Bronchus fibroblast of lung (primary cell): ENCODE measurements at places on chromosomes 13 and 19. TPM values are rescaled to one million over a fixed set of nuclear protein-coding genes. Genes with fewer than 3 reads are reported as not detected.

GDF15 gene
- total RNA-seq = 42.1 and 46.7 TPM in 2 replicates

LYL1 gene
- 3.2 and 3.3 TPM in 2 replicates for total RNA-seq

TMEM221 gene
- total RNA-seq = under 0.01 TPM in 1 of 2 replicates, not detected in the other

MYO1F gene
- 0.15 and 1.0 TPM in 2 replicates for total RNA-seq

SIGLECL1 gene
- not detected in 2 replicates for total RNA-seq

ZNF285 gene
- total RNA-seq = 1.5 and 1.8 TPM in 2 replicates
